A172 (cell line): ENCODE measurements at places on chromosomes 6 and 20. TPM values are rescaled to one million over a fixed set of nuclear protein-coding genes. Genes with fewer than 3 reads are reported as not detected.

GRCh38 chr6:13611715-13612114 is 3.4 kb upstream of the NOL7 start:
- no peak for DNase-seq

- no peak for DNase-seq
Measured at GRCh38 chr6:159217595-159218275, 48.5 kb downstream of the FNDC1 start.

DNA sequence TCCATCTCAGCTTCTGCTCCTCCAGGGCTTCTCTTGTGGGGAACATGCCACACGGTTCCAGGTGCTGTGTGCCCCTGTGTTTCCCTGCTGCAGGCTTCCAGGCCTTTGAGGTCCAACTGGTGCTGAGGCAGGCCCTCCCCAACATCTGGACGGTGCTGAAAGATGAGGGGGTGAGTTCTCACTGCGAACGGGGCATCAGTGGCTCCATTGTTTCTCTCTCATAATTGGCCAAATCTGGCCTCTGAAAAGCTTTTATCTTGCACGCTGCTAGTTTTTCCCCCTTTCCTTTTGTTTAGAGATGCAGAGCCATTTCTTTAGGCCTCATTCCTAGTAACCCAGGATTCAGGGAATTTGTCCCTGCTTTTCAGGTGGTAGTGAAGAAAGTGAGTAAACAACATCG is 8.6 kb downstream of the PNLDC1 start:
- no peak for DNase-seq

GRCh38 chr6:141539617-141540016 is 593.1 kb upstream of the GJE1 start:
- no peak for DNase-seq

DNA sequence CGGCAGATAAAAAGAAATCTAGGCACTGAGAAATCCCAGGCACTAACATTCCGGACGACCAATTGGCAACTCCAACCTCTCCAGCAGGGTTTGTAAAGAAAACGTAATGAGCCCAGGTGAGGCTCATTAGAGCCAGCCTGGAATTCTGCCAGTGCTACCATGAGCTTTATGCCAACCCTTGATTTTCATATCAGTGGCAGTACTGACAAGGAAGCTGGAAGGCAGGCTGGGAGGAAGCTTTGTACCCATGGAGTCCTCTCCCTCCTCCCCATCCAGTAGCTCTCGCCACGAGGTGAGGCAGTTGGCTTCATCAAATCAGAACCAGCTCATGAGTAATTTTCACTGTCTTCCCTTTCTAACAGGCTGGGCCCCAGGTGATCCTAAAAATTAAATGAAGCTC is 250.2 kb downstream of the ZNF217 start:
- DNase-seq, result no peak

DNA sequence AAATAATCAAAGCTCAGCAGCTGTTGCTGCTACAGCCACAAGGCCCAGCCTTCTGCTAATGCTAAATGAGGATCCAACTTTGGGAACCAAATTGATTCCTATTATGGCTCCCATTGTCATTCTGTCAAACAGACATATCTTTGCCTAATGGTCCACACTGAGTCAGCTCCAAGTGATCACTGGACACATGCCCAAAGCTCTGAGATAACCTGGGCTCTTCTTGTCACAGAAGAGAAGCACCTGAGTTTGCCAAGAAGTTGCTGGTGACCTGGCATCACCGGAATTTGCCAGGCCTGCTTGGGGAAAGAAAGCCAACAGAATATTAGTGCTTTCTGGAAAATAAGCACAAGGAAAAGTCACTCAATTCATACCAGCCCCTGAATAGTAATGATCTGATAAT is 5.8 kb downstream of the TNFRSF21 start:
- DNase-seq, result no peak

DNA sequence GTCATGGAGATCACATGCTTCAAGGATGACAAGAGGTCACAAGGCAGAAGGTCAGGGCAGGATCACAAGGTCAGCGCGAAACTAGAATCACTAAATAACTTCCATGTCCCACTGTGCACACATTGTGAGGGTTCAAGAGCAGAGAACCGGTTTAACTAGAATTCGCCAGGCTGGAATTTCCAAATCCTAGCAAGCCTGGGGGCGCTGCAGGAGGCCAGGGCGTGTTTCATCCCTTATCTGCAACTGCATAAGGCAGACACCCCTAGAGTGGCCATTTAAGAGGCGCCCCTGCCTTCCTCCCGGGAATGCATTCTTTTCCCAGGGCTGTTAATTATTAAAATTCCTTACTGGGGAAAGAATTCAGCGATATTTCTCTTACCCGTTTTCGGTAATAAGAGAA is 40.2 kb upstream of the SLC22A1 start:
- no peak for DNase-seq

DNA sequence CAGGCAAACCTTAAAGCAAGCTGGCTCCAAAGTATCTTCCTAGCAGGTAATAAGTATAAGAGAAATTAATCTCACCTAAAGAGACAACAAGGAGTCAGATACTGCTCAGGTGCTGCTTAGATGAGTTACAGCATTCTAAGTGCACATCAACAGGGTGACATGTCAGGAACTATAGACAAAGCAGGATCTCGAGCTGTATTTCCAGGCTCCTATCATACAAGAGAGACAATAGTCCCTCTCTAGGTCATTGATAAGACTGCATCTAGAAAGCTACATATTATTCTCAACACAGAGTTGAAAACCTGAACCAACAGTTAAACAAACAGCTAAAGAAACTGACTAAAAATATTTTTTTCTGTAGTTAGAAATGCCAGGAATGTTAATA is 3.9 kb downstream of the PTPRK start:
- DNase-seq, result no peak

- no peak for DNase-seq
Measured at GRCh38 chr20:48447456-48447855, 380.3 kb downstream of the PREX1 start.

DNA sequence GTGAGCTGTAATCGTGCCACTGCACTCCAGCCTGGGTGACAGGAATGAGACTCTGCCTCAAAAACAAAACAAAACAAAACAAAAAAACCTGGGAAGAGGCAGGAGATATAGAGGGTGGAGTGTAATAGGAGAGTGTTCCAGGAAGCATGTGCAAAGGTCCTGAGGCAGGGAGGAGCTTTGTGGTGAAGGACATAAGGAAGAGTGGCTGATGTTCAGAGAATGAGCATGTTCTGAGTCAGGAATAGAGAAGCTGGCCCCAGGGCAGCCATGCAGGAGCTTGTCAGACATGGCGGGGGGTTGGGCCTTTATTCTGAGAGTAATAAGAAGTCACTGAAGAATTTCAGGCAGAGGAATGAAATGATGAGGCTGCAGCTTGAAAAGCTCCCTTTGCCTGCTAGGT is 337.0 kb downstream of the CDH26 start:
- no peak for DNase-seq

GRCh38 chr20:58309591-58310290 is at the start of gene RAB22A:
RAB22A (plus strand) TSS chr20:58309715; CDS start chr20:58309977, 262 bp downstream.
- DNase-seq, result peak; percentile 48

GRCh38 chr20:45346851-45347250 is 1.4 kb downstream of the SDC4 start:
- no peak for DNase-seq

Gene TTBK1
- total RNA-seq, result not detected in 2 replicates

Gene FRK
- 0.02 and 0.05 TPM in 2 replicates for total RNA-seq

Gene PRL
- total RNA-seq, result 0.07 TPM in 1 of 2 replicates, not detected in the other
